ENCODE measurements at places on chromosomes 7 and 10.

DNA sequence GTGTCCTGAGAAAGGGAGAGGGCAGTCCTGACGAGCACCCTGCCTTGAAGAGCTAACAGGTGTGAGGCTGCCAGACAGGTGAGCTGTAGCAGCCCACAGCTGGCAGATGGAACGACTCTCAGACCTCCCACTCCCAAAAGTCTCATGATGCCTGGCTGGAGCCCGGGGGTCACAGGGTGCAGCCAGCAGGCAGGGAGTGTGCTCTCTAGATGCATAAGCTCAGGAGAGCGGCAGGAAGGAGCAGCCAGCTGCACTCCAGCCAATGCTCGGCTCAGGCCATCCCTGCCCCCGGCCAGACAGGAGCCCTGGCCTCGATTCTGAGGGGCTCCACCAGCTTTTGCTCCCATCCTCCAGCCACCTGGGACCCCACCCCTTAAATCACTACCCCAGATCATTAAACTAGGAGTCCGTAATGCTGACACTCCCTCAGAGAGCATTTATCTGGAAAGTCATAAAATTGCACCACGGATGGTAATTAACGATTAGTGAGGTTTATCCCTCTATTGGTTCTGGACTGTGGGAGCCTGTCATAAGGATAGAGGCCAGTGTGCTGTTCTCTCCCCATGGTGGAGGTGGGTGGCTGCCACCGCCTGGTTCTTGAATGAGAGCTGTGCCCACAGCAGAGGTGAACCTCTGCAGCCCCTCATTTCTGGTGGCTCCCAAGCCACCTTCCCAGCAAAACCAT, 63.5 kb upstream of the ZMIZ1 start:
- DNase-seq, result no peak

DNA sequence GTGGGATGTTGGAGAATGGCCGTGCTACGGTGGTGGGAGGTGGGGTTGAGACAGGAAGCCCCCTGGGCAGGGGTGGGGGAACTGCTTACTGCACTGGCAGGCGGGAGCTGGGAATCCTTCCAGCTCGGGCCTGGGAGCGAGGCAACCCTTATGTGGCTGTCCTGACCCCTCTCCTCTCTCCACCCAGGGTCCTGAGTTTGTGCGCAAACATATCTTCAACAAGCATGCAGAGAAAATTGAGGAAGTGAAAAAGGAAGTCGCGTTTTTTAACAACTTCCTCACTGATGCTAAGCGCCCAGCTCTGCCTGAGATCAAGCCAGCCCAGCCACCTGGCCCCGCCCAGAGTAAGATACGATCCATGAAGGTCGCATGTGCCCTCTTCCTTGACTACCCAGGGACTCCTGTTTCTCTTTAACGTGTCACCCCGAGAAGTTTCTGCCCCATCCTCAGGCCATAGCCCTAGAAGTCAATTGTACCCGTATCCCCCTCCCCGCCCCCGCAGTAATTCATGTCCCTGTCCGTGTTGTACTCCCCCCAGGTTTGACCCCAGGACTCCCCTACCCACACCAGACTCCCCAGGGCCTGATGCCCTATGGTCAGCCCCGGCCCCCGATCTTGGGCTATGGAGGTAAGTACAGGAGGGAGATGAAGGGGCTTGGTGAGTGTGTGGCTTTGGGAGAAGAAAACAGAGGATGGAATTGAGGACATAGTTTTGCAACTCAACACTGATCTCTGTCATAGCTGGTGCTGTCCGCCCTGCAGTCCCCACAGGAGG, 1.8 kb downstream of the UFSP1 start:
- no peak for DNase-seq

GRCh38 chr10:100710151-100710871, 35.1 kb upstream of the PAX2 start:
- DNase-seq, result no peak

- DNase-seq, result no peak
Measured at GRCh38 chr10:19421674-19422073, 373.1 kb downstream of the MALRD1 start.

GRCh38 chr7:138618933-138619332, 82.2 kb downstream of the SVOPL start:
- no peak for DNase-seq

DNA sequence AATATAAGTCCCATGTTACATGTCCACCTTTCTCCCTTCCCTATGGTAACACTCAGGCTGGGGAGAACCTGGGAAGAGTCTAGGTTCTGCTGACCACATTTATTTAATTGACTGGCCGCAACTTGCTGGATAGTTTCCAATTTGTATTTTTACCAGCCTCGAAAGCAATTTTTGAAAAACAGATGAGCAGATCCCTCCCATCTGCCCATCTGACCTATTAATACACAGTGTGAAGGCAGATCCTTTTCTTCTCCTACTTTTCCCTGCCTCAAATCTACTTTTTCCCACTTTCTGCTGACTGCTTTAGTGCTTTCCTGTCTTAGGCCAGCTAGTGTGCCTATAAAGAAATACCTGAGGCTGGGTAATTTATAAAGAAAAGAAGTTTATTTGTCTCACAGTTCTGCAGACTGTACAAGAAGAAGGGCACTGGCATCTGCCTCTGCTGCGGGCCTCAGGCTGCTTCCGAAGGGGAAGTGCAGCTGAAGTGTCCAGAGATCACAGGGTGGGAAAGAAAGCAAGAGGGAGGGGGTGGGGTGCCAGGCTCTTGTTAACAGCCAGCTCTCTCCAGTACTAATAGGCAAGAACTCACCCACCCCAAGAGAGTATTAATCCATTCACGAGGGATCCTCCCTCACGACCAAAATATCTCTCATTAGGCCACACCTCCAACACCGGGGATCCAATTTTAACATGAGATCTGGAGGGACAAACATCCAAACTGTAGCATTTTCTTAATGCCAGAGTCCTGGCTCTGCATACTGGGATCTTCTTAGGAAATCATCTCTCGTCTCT, 336.0 kb upstream of the IGFBP3 start:
- DNase-seq, result no peak
